ENCODE measurements at places on chromosomes 5 and 9.
A peak's percentile ranks its signal among the peaks of the same experiment; 100 is the strongest.

DNA sequence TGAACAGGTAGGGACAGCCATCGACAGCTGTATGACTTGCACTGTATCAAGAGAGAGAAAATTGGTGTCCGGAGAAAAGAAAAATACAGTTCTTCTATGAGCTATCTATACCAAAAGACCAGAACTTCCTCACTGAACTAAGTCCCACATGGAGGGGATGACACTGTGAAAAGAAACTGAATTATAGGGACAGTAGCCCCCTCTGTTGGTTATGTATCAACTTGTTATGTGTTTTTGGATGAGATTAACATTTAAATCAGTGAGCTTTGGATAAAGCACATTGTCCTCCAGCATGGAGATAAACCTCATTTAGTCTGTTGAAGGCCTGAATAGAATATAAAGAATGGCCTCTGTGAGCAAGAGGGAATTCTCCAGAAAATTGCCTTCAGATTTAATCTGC is 176.6 kb upstream of the SH3GL2 start:
- no peak for DNase-seq

GRCh38 chr5:134647750-134648424 is 698 bp upstream of the SEC24A start:
- DNase-seq, result no peak

DNA sequence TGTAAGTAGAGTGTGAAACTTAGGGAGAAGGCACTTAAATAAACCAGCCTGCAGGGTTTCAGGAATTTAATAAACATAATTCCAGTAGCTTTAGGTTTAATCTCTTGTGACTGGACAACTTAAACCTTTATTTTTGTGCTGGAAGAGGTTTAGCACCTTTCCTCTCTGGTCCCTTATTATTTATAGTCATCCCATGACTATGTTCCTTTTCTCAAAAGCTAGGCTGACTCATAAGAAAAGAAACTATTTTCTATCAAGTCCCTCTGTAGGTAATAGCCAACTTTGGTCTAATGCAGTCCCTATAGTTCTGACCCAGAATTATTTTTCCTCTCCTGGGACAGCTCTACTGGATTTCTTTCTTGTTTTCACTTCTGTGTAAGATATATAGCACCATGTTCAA is 588.9 kb downstream of the NR2F1-AS1 start:
- DNase-seq, result no peak

GRCh38 chr9:126152622-126153362 is 173.8 kb upstream of the MVB12B start:
- DNase-seq, result no peak

DNA sequence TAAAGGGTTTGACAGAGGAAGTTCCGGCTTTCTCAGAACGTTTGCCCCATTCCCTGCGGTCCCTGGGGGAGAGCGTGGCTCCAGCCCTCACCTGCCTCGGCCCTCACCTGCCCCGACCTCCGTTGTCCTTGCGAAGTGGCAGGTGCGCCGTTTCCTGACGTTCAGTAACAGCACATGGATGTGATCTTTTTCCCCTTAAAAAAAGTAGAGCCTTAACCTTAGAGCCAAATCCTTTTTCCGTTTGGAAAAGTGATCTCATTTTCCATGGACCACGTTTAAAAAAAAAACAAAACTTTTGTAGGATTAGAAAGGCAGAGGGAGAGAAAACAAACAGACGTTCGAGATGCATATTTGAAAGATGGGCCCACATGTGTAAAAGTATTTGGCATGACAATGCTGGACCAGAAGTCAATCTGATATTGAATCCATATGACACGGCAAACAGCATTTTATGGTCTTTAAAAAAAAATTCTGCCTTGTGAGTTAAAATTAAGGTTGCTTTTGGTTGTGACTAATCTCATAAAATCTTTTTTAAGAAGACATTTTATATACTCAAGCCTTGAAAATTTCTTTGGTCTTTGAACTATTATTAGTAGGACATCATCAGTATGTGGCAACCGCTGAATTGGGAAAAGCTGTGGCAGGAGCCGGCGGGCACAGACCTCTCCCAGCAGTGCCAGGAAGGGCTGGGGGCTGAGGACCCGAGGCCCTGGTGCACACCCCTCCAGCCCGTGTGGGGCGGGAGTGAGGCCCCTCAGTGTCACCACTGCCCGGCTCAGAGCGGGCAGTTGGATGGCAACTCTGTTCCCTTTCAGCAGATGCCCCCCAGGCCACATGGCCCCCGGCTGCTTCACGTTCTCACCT is 42.5 kb upstream of the EXOC3 start:
- DNase-seq, result peak; percentile 95

GRCh38 chr9:38358390-38359296 is 33.9 kb upstream of the ALDH1B1 start:
- DNase-seq, result no peak

GRCh38 chr5:100706776-100707175 is 171.6 kb downstream of the FAM174A start:
- DNase-seq, result no peak

DNA sequence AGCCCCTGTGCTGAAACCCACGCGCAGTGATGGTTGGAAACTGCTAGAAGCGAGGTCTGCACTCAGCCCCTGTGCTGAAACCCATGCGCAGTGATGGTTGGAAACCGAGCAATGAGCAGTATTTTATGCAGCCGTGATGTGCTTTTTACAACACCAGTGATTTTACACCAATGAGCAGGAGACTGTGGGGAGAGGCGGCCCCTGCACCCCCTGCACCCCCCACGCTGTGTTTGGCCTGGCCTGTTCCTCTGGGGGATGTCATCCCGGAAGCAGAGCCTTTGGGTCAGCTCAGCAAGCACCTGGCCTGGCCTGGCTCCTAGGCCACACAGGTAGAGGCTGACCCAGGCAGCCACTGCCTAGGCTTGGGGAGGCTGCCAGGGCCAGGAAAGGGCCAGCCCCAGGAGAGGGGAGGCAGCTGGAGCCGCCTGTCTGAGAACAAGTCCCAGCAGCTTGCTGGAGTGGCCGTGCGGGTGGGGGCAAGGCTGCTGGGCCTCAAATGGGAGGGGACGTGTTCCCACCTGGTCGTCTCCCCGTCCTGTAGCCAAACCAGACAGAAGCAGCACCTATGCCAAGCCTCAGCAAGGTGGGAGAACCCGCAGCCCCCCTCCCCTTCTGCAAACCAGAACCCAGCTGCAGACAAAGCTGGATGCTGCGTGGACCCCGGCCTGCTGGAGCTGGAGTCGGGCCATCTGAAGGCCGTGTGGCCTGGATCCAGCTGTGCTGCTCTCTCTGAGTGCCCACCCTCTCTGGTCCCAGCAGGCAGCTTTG is 46.8 kb downstream of the DBH start:
- DNase-seq, result no peak

GRCh38 chr5:155471027-155471426 is 457.5 kb downstream of the KIF4B start:
- no peak for DNase-seq

DNA sequence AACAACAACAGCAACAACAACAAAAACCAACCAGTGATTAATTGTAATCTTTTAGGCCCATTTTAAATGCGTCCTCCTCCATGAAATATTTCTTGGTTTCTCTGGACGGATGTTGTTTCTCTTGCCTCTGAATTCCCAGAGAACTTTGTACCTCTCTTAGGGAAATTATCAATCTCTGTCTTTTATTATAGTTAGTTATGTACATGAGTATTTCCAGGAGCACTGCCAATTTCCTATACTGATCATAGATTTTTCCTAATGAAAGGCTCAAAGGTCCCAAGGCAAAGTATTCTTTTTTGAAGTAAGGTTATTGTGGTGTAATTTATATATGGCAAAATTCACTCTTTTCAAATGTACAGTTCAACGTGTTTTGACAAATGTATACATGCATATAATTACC is 20.4 kb upstream of the PALM2AKAP2 start:
- DNase-seq, result no peak

GRCh38 chr9:23567516-23568165 is 258.4 kb downstream of the ELAVL2 start:
- no peak for DNase-seq

- DNase-seq, result peak; percentile 12
Observed at GRCh38 chr5:138503487-138504270, 38.4 kb downstream of the EGR1 start.

DNA sequence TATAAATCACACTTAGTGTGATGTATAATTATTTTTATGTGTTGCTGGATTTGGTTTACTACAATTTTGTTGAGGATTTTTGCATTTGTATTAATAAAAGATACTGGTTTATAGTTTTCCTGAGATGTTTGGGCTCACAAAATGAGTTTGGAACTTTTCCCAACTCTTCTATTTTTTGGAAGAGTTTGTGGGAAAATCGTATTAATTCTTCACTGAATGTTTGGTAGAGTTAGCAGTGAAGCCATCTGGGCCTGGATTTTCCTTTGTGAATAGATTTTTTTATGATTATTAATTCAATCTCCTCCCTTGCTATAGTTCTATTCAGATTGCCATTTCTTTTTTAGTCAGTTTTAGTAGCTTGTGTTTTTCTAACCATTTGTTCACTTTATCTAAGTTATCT is 201.7 kb upstream of the NFIL3 start:
- no peak for DNase-seq

DNA sequence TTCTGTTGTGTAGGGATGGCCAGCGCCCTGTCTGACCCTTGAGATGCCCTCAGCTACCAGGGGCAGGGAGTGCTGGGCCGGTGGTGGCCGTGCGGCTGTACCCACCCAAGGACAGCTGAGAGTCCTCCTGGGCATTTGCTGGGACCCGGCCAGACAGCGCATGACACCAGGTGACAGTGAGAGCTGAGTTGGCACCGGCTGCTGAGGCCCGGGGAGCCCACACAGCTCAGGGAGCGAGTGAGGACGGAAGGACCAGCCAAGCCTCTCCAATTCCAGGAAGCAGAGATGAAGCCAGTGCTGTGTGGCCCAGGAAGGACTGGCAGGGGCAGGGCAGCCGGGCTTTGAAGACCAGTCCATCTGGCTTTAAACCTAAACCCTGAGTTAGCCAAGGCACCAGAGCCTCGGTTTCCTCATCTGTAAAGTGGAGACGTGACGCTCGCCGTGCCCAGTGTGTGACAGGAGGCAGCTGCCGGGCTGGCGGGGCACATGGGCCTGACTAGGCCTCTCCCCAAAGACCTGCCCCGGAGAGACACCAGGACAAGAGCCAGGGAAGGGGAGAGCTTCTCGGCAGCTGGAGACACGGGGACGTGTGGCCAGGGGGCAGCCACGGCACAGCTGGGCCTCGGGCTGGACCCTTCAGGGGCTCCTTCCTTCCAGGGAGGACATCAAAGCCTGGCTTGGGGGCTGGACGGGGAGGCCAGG is 3.0 kb upstream of the AGPAT2 start:
- DNase-seq, result no peak

DNA sequence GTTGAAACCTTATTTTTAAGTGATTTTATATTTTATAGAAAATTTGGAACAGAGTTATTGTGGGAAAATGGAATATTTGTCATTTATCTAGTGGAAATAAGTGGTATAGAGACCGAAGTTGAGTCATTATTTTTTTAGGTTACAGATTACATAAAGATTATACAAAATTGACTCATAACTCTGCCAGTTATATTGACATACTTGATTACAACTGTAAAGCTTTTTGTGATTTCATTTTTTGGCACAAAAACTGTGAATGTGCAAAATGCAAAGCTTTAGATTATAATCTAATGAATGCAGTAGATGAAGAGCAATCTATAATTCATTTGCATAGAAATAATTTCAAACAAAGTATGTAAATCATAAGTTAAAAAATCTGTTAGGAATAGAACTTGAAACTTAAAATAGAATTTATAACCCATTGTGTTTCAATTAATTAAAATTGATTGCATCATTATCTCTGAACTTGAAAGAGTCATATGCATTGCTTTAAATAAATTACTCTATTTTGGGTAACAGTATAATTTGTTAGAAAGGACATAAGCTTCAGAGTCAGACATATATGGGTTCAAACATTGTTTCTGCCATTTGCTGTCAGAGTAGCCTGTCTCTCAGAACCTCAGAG is 280.4 kb downstream of the FER start:
- no peak for DNase-seq

DNA sequence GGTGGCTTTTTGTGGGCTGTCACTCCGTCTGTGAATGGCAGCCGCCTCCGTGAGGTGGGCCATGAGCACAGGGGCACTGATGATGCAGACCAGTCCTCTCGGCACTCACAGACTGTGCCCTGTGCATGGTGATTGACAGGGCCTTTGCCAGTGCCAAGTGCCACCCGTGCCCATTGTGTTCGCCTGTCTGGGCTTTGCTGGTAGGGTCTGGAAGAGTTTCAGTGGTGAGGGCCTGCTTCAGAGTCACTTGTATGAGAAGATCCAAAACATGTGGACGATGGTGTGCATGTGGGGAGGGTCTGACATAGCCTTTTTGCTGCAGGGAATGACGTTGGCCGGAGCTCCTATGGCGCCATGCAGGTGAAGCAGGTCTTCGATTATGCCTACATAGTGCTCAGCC is 34.9 kb downstream of the TENT4A start:
- no peak for DNase-seq

DNA sequence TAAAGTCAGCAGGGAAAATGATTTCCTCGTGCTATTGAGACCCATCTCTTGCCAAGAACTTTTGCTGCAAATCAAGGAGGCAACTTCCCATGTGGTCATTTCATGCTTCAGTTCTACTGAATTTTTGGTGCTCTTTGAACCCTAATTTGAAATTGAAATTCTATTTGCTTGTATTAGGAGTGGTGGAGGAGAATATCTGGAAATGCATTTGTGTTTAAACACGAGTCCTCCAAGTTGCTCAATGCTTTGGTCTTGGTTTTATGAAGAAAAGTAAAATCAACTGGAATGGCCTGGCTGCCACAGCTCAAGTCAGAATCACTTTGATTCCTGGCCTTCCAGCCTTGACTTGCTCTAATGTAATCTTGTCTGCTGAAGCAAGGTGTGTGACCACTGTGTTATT is 613.2 kb downstream of the TLE1 start:
- no peak for DNase-seq

DNA sequence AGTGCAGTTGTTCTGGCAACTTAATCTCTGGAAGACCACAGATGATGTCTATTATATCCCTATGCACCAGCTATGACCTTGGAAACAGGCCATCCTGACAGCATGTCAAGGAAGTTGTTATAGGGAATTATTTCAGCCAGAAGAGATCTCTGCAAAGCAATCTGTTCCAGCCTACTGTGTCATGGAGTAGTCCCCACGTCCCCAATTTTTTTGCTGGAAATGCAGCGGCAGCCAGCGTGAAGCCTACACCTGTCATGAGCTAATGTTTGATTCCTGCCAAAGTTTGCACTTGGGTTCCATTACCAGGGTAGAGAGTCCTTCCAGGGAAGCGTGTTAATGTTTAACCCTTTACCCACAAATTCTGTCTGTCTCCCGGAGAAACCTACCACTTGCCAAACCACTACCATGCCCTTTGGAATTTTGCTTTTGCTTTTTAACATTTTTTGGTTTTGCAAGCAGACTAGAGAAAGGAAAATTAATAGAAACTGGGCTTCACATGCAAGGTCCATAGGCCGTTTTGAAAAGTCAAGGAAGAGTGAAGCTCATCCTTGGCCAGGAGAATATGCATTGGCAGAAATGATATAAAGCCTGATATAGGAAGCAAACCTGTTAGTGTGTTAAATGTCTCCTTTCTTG is 174.9 kb upstream of the SPRY4 start:
- DNase-seq, result no peak
